Activated gamma-delta T cell treated with Interleukin-2 at 50 U/mL for 16 hours (primary cell): ENCODE measurements at places on chromosomes 6 and 20.

GRCh38 chr6:36829919-36830544 is 9.2 kb downstream of the CPNE5 start:
- no peak for DNase-seq

GRCh38 chr6:15400572-15401004 is 154.7 kb downstream of the JARID2 start:
- DNase-seq = no peak

- no peak for DNase-seq
Measured at GRCh38 chr6:23137611-23138010, 568.2 kb downstream of the HDGFL1 start.

DNA sequence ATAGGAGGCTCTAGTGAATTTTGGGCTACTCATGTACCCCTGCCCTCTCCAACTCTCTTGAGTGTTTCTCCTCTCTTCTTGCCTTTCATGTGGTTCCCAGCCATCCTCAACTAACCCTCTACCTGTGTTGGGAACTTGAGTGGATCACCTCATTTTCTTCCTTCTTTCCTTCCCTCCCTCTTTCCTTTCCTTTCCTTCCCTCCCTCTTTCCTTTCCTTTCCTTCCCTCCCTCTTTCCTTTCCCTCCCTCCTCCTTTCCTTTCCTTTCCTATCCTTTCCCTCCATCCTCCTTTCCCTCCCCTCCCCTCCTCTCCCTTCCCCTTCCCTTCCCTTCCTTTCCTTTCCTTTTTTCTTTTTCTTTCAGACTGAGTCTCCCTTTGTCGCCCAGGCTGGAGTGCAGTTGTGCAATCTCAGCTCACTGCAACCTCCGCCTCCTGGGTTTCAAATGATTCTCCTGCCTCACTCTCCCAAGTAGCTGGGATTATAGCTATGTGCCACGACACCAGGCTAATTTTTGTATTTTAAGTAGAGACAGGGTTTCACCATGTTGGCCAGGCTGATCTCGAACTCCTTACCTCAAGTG is 63.8 kb downstream of the BTBD3 start:
- no peak for DNase-seq

GRCh38 chr6:145829102-145829501 is 14.5 kb upstream of the FBXO30 start:
- DNase-seq = no peak

DNA sequence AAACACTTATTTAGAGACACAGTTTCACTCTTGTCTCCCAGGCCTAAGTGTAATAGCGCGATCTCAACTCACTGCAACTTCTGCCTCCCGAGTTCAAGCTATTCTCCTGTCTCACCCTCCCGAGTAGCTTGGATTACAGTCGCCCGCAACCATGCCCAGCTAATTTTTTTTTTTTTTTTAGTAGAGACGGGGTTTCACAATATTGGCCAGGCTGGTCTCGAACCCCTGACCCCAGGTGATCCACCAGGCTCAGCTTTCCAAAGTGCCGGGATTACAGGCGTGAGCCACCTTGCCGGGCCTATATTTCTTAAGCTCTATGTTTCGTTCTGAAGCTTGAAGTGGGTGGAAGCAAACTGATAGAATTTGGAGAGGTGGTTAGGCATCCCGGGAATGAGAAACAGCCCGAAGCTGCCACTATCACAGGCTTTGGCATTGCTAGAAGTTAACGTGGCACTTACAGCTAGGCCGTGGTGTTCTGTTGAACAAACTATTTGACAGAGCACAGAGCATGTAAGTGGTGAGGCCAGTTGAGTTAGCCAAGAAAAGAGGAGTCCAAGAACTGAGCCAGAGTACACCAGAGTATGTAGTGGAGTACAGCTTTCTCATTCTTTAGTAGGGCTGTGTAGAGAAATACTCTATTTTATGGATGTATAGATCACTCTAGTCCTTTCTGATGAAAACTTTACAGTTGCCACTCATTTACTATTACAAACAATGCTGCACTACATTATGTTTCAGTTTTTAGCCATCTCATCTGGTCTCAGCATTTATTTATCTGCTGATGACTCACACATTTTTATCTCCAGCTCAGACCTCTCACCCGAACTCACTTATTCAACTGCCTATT is 62.0 kb upstream of the HFE start:
- no peak for DNase-seq

- no peak for DNase-seq
Measured at GRCh38 chr6:47187893-47188587, 121.7 kb downstream of the TNFRSF21 start.

GRCh38 chr6:35139924-35140638 is 1.1 kb downstream of the TCP11 start:
- DNase-seq = peak; percentile 45

DNA sequence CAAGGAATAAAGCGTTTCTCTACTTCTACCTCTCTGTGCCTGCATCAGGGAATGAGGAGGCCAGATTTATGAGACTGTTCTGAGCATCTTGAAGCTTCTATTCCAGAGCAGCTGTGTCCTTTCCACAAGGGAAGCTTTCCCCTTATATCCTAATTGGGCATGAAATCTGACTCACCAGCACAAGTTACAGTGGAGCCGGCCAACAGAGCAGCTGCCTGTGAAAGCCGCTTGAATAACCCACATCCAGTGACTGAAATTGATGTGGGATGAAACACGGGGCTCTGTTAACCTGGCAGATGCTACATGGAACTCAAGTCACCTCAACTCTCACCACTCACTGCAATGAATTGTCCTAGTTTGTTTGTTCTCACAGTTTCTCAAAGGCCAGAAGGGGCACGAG is 400.3 kb downstream of the TFAP2A start:
- no peak for DNase-seq

- DNase-seq = no peak
Measured at GRCh38 chr6:8006208-8006607, 58.0 kb downstream of the BLOC1S5 start.

DNA sequence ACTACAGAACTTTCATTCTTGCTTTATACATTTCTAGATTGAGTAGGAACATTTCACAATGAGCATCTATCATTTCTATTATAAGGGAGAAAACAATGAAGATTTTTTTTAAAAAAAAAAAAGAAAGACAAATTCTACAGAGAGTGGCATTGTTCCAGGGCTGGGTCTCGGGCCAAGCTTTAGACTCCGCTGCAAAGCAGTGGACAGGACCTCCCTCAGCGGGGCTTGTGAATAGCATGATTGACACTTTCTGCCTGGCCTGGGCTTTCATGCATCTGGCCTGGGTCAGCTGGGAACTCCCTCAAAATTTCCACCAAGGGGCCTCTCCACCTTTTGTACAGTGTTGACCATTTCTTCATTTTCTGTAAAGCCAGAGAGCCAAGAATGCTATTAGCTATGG is 55.8 kb upstream of the HIVEP2 start:
- DNase-seq = no peak

GRCh38 chr6:111013144-111013915 is 31.5 kb downstream of the RPF2 start:
- DNase-seq = no peak

GRCh38 chr6:100712997-100713396 is 168.1 kb downstream of the ASCC3 start:
- no peak for DNase-seq

GRCh38 chr6:2798586-2799134 is 33.5 kb downstream of the WRNIP1 start:
- no peak for DNase-seq

DNA sequence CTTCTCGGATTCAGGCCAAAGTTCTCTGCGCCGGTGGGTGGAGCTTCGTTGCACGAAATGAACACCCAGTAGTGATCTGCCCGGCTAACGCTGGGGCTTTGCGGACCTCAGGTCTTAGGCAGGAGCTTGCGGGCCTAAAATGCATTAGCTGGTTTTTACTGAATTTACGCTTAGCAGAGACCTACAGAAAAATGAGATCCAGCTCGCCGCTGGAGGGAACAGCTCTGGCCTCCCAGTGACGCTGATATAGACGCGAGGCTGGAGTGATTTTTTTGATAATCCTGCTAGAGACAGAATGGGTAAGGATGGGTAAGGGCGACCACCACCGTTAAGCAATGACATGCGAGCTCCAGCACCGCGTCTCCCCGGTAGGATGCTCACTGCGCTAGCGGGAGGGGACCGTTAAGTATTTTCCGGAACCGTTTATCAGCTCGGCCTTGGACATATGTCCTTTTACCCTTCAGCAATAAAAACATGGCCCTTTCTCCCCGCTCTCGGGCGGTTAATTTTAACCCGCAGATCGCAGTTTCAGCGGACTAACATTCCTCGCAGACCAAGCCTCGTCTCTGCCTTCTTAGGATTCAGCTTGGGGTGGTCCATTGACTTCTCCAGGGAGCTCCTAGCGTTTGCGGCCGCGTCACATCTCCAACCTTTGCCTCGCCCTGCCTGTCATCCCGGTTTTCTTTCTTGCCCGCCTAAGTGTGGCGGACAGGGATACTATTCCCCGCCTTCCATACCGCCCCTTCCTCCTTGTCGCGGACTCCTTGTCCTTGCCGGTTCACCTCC is 109.3 kb downstream of the GPX5 start:
- DNase-seq = no peak

- no peak for DNase-seq
Measured at GRCh38 chr6:12112540-12113189, 100.6 kb downstream of the HIVEP1 start.

DNA sequence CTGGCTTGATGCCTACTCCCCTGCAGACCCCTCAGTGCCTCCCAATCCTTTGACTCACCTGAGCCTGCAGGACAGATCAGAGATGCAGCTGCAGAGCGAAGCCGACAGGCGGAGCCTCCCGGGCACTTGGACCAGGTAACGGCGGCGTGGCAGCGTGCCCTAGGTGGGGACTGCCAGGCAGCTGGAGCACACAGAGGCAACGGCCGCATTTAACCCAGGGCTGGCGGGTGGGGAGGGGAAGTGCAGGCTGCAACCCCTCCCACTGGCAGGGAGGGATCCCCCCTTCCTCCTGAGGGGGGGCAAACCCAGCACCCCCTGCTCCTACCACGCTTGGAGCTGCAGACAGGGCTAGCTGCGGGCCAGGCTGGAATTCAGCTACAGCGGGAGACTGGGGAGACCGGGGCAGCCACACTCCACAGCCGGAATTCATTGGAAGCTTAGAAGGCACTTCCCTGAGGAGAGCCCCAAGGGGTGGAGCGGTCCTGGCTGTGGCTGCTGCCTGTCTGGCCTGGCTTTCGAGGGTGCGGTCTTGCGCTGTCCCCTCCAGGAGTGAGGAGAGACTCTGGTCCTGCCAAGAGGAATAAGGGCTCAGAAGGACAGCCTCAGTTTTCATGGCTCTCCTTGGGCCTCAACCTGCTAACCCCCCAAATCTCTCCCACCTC is at the start of gene MATN4:
Gene MATN4 (minus strand): TSS at position 183 of the 662 bp plus-strand sequence. CDS start 2,717 bp downstream, outside the sequence.
- no peak for DNase-seq

- no peak for DNase-seq
Measured at GRCh38 chr20:9523636-9524035, 9.2 kb downstream of the LAMP5 start.

- DNase-seq = no peak
Measured at GRCh38 chr6:125008957-125009356, 46.7 kb downstream of the RNF217 start.

- no peak for DNase-seq
Measured at GRCh38 chr6:63389191-63389844, 69.5 kb upstream of the LGSN start.
